NCI-H1417 treated with DMSO at 0.1 percent for 48 hours (cell line): ENCODE measurements at places on chromosomes 1 and 21.

DNA sequence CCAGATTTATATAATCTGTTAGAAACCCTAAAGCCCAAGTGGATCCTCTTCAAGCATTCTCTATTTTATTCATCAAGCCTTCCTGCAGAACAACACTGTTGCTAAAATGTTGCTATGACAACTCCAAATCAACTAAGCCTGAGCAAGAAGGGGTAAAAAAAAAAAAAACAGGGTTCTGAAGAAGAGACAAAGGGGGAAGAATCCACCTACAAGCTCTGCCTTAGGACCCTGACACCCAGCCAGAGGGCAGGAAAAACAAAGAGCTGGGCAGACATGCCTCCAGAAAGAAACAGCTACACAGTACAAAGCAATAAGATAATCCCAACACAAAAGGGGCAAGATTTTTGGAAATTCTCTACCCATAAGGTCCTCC is 1.3 kb downstream of the USF1 start:
- DNase-seq, result no peak

DNA sequence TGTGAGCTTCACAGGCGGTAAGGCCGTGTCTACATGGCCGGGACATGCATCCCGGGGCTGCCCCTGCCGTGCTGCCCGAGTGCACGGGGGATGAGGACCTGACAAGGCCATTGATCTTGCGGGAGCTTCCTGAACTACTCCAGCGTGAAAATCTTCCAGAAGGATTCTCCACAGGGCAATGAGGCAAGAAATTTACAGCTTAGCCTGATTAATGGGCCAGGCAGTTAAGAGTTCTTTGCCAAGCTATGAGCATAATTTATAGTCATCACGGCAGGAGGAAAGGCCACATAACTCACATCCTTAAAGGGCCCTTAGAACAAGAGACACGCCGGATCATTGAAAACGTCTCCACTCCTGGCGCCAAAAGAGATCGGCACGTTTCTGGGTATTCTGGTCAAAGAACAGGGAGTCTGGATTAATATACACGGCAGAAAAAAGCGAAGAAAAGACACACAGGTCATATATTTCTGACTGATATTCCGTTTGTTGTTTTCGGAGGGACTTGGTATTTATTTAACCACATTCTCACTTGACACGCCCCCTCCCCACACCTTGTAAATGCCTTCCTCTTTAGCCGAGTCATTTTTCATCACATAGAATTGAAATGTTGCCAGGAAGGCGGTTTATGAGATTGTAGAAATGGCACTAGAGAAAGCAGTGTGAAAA is 180.5 kb downstream of the DYRK1A start:
- DNase-seq, result no peak

GRCh38 chr1:1332774-1333480 is 1.8 kb downstream of the TAS1R3 start:
- DNase-seq, result no peak

- DNase-seq, result no peak
These were observed 111.5 kb downstream of the ZFYVE9 start for GRCh38 chr1:52253421-52253820.
